IMR-90 (cell line): ENCODE measurements at places on chromosomes 12 and 14. TPM values are rescaled to one million over a fixed set of nuclear protein-coding genes. Genes with fewer than 3 reads are reported as not detected.

MEG3 gene
- 31.5 and 32.5 TPM in 2 replicates for total RNA-seq

NUP37 gene
- 55.0 and 71.9 TPM in 2 replicates for total RNA-seq

GRCh38 chr14:26855077-26855753 is 257.4 kb upstream of the NOVA1 start:
- H3K27me3 ChIP-seq, result no peaks in the 10 kb centered on the region
- DNase-seq, result no peak
- no peaks in the 10 kb centered on the region for H3K36me3 ChIP-seq
- no peak overlapping the region for H3K27ac ChIP-seq

DNA sequence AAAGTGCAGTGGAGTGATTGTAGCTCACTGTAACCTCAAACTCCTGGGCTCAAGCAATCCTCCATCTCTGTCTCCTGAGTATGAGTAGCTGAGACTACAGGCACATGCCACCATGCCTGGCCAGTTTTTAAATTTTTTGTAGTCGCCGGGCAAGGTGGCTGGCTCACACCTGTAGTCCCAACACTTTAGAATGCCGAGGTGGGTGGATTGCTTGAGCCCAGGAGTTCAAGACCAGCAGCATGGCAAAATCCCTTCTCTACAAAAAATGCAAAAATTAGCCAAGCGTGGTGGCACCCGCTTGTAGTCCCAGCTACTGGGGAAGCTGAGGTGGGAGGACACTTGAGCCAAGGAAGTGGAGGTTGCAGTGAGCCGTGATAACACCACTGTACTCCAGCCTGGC is 219.5 kb downstream of the KLHL28 start:
- no peak overlapping the region for H3K4me3 ChIP-seq
- H3K27ac ChIP-seq, result no peak overlapping the region
- H3K4me1 ChIP-seq, result no peaks in the 10 kb centered on the region
- H3K27me3 ChIP-seq, result no peaks in the 10 kb centered on the region
- DNase-seq, result no peak

SOAT2 gene
- total RNA-seq, result under 0.01 and 0.18 TPM in 2 replicates

ERP27 gene
- not detected in 2 replicates for total RNA-seq

EXOC3L4 gene
- not detected in 2 replicates for total RNA-seq

DNA sequence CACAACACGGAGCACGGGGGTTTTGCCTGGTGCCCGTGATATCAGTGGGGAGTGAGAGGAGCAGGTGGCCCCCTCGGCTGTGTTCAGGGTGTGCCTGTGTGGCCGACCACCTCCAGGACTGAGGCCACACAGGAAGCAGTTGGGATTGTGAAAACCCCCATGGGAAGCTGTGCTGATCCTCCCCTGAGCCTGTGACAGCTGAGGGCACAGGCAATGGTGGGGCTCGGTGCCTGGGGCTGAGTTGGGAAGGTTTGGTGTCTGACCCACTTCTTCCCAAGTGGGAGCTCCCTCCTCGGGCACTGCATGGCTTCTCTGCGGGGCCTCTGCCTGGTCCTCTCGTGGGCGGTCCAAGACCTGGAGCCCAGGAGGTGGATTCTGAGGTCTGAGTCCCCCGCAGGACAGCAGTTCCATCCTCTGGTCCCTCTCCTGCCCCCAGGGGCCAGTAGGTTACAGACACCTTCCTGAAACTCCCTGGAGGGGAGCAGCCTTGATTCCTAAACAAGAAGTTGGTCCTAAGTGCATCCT is 17.9 kb downstream of the PACS2 start:
- no peak for DNase-seq
- no peak overlapping the region for H3K27ac ChIP-seq
- H3K36me3 ChIP-seq, result no peaks in the 10 kb centered on the region
- H3K4me3 ChIP-seq, result no peak overlapping the region
- H3K27me3 ChIP-seq, result no peaks in the 10 kb centered on the region

DNA sequence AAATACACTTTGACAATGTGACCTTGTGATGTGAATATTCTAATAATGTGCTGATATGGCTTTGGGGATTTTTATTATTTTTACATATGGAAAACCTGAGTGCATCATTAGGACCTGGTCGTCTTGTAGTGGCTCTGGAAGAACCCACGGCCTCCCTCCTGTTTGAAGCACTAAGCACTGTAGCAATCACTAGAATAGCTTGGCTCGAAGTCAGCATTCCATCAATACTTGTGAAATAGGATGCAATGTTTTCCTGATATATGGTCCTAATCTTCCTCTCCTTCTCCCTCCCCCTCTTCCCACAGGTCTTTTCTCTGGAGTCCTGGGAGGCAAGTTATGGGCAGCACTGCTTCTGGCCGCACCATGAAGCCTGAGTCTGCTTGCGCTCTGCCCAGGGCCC is 71.9 kb downstream of the NRXN3 start:
- H3K27ac ChIP-seq, result no peak overlapping the region
- no peaks in the 10 kb centered on the region for H3K4me1 ChIP-seq
- H3K36me3 ChIP-seq, result no peaks in the 10 kb centered on the region
- DNase-seq, result no peak

TAS2R43 gene
- 0.90 and 1.9 TPM in 2 replicates for total RNA-seq

- no peak overlapping the region for H3K4me3 ChIP-seq
- H3K27me3 ChIP-seq, result no peaks in the 10 kb centered on the region
- no peak for DNase-seq
- no peaks in the 10 kb centered on the region for H3K4me1 ChIP-seq
These were observed 141.2 kb upstream of the NOS1 start for GRCh38 chr12:117502633-117503032.

DNA sequence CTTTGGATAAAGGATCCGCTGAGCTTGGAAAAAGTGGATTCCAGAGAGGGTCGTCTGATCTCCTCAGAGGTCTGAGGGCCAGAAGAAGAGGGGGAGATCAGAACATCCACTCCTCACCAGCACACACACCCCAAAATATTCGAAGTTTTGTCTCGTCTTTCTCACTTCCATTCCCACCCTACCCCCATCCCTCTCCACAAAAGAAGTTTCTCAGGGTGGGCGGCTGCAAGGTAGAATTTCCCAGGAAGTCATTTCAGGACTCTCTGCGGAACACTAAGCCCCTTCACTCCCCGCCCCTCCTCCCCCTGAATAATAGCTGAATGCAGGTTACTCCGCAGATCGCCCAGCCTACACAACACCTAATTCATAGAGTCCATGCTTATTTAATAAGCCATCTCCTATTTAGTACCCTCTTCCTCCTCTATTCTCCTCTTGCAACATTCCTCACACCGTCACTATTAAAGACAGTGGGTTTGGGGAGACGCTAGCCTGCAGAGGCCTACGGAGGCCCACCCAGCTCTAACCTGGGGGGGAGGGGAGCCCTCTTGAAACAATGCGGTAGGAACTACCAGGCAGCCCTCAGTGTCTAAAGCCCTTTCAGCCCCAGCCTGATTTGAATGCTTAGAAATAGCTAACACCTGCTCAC is 649 bp upstream of the SALL2 start:
- peak overlapping the region; percentile 100 for H3K4me3 ChIP-seq
- no peak overlapping the region for H3K27ac ChIP-seq
- no peak for DNase-seq
- H3K36me3 ChIP-seq, result peaks cover 15% of the 10 kb centered on the region; the same call in 1 of the 2 replicates
- peaks cover 2% of the 10 kb centered on the region for H3K4me1 ChIP-seq

- no peaks in the 10 kb centered on the region for H3K27me3 ChIP-seq
- no peak for DNase-seq
- no peak overlapping the region for H3K4me3 ChIP-seq
- no peak overlapping the region for H3K27ac ChIP-seq
- H3K36me3 ChIP-seq, result peaks cover 25% of the 10 kb centered on the region
These were observed 68.3 kb downstream of the KDM2B start for GRCh38 chr12:121512561-121512960.

DNA sequence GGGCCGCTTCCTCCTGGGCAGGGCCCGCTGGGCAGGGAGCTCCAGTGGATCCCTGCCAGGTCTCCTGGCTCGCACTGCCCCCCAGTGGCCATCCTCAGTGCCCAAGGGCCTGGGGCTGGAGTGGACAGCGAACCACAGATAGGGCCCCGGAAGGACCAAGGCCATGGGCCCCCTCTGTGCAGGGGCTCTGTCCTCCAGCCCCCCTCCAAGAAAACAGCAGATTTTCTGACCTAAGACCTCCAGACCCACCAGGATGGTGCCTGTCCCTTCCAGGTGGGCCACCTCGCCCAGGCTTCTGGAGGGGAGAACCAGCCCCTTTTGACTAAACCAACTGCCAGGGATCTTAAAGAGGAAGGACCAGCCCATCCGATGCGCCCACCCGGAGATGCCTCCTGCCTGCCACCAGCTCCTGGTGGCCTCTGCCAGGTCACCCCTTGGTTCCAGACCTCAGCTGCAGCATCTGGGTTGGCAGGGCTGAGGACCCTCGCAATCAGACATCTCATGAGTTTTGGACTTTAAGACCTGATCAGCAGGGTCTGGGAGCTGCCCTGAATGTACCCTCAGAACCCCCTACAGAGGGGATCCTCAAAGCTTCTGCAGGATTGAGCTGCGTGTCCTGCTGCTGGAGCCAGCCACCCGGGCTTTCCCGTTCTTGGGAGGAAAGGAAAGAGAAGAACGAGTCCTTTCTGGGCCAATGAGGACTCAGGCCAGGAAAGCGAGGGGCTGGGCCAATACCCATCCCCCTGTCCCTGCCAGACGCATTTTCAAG is 325.8 kb upstream of the DIO3 start:
- H3K36me3 ChIP-seq, result no peaks in the 10 kb centered on the region
- H3K4me1 ChIP-seq, result no peaks in the 10 kb centered on the region
- no peak overlapping the region for H3K4me3 ChIP-seq
- H3K27me3 ChIP-seq, result peaks cover 25% of the 10 kb centered on the region
- peak; percentile 32 for DNase-seq
- no peak overlapping the region for H3K27ac ChIP-seq

PDE3A gene
- total RNA-seq, result 0.18 and 0.28 TPM in 2 replicates
